SK-N-DZ (cell line): ENCODE measurements at places on chromosomes 11 and 22.

GRCh38 chr22:46260038-46260437 lies 3.1 kb downstream of the PKDREJ start:
- DNase-seq: no peak

GRCh38 chr11:58000699-58001098 lies 23.0 kb upstream of the OR9Q1 start:
- DNase-seq: no peak

DNA sequence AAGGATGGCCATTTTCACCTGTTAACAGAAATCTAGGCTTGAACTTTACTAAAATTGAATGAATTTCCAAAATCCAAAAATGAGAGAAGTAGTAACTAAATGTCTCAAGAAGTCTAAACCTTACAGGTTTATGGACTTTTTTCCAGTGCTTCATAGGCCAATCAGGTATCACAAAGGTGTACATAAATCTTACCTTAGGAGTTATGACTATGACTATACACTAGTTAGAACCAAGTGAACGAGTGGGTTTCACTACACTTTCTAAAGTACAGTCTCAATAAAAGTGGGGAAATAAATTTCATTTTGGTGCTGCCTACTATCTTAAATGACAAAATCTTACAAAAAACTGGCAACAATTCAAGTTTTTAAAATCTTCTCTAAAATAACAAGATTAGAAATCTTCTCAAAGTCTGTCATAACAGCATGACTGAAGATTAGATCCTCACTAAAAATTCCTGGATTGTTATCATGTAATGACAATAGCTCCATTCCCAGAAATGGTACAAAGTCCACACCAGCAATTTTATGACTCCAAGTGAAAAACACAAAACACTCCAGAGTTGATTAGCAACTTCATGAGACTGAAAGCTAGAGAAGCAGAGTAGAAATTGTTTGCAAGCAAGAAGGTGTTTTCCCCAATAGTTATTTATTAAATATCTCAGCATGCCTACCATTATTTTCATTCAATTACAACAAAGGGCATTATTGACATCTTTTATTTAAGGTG lies 20.9 kb downstream of the SOX6 start:
- DNase-seq: no peak

DNA sequence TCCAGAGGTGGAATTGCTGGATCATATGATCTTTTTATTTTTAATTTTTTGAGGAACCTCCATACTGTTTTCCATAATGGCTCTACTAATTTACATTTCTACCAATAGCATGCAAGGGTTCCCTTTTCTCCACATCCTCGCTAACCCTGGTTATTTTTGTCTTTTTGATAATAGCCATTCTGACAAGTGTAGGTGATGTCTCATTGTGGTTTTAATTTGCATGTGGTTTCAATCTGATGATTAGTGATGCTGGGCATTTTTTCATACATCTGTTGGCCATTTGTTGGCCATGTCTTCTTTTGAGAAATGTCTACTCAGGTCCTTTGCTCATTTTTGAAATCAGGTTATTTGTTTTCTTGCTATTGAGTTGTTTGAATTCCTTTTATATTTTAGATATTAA lies 15.4 kb upstream of the OR4D5 start:
- DNase-seq: no peak

DNA sequence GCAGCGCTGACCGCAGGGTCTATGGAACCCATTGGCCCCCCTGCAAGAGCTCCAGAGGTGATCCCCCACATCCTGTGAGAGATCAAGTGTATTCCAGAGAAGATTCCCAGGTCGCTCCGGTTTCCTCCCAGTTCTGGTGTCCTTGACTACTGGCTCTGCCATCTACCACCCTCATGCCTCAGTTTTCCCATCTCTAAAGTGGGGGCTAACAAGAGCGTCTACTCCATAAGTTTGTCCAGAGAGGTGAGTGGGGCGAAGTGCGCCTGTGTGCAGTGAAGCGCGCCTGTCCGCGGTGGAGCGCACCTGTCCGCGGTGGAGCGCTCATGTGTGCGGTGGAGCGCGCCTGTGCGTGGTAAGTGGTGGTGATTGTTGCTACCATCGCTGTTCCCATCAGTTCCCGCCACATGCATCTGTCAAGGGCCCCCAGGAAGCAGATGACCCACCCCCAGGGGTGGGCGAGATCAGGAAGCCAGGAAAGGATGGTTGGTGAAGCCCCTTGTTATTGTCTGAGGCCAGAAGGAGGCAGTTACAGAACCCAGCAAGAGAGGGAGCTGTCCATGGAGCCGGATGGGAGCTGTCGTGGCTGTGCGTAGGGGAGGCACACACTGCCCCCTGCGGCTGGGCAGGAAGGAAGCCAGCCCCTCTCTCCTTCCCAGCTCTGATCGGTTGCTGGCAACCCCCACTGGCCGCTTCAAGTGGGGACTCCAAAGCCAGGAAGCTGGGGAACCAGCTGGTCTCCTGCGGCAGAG lies 73.2 kb upstream of the FGF3 start:
- no peak for DNase-seq

DNA sequence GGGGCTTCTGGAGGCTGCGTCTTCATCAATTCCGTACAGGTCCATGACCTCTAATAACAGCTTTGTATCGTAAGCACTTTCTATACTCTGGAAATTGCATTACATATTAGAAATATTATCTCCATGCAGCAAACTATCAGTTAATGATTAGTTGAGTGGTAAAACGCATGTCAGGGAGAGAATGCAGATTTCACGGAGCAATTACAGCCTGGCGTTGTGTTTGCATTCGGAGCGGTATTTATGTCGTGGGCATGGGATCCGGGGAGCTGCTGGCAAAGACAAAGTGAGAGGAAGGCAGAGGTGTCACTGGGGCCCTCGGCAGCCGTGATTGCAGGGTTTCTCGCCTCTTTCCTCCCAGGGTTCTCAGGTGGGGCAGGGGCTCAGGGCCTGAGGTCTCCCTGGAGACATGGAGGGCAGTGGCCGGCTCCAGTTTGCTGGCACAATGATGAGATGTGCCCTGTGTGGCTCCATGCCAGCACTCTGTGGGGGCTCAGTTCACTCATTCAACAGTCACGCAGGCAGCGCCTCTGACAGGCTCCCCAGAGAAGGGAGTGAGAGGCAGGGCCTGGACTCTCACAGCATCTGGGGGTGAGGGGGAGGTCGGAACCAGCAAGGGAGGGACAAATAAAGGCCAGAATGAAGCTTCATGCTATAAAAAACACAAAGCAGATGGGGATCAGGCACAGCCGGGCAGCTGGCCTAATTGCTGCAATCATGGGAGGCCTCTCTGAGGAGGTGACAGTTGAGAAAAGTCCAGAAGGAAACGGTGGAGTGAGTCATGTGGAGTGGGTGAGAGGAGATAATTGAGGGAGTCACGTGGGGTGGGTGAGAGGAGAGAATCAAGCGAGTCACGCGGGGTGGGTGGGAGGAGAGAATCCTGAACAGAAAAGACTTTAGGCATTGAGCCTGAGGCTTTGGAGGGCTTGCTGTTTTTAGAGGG lies 1002.7 kb downstream of the BRD1 start:
- DNase-seq: no peak

DNA sequence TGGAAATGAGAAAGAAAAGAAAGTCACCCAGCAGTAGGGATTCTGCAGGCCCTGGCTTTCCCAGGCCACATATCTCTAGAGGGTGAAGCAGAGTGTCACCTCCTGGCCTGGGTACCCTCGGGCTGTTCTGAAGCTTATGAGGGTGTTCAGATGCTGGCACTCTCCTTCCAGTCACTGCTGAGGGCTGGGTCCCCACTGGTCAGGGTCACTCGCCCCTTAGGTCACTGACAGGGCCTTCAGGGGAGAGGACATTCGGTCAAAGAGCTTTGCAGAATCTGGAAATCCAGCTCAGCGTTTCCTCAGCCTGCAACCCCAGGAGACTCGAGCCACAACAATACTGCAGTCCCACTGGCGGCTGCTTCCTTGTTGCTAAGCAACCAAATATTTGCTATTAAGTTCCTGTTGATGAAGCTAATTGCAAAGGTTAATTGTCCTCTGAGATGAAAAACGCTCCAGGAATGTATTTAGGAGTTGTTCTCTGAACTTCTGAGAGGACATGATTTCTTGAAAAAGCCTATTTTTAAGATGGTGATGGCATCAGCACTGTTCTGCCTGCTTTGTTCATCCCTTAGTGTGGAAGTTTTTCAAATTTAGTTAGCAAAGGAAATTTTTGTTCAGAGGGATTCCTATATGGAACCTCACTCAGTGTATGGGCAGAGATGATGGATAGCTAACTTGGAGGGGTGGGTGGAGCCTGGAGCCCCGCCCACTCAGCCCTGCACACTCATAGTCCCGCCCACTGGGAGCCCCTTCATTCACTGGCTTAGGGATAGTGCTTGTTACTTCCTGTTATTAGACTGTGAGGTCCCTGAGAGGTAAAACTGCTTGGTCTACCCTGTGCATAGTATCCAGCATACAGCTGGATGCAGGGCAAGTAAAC lies 109.2 kb downstream of the CSNK2A3 start:
- no peak for DNase-seq

DNA sequence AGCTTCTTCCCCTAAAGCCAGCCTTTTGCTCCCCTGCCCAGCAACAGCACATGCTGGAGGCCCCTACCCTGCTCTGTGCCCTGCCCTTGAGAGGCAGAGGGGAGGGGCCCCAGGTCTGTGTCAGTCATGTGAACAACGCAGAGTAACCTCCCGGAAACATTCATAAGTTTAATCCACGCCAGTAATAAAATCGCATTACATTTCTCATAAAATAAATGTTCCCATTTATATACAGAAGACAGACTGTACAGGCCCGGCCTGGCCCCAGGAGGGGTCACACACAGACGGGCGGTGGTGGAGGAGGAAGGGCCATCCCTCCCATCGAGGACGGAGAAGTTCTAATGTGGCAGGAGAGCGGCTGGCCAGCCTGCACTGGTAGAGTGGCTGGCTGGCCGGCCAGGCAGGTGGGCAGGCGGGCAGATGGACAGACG lies 39.5 kb downstream of the LMO1 start:
- no peak for DNase-seq

DNA sequence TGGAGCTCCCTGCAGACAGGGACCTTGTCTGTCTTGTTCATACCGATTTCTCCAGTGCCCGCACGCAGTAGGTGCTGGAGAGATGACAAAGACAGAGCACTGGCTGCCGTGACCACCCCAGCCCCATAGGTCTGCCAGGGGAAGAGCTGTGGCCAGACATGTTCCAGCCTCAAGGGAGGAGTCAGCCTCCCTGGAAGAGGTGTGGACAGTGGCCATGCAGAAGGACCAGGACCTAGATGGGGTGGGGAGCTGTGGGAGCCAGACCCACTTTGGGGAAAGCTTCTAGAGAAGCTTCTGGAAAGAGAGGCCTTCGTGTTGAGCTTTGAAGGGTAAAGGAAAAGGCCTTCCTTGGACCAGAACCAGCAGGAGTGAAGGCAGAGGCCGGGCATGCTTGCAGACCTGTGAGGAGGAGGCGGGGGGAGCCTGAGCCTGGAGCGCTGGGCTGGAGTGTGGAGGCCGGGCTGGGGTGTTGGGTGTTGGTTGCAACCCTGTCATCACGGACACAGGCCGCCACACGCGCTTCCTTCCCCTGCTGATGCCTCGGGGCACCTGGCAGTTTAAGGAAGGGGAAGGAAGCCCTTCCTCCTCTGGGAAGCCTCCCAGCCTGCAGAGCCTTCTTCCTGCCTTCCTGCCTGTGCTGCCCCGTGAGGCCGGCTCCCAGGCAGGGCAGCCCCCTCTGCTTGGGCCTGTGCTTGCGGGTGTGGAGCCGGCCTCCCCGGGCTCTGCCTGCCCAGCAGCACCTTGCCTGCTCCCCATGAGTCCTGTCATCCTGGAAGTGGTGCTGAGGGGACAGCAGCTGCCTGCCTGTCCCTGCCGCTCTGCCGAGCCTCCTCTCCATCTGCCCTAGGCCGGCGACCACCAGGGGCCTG lies 12.3 kb downstream of the RELT start:
- no peak for DNase-seq

- DNase-seq: no peak
Observed at GRCh38 chr11:33773404-33773986, 825 bp downstream of the FBXO3 start.

- DNase-seq: no peak
Observed at GRCh38 chr22:20998411-20999336, 3.2 kb downstream of the THAP7 start.

DNA sequence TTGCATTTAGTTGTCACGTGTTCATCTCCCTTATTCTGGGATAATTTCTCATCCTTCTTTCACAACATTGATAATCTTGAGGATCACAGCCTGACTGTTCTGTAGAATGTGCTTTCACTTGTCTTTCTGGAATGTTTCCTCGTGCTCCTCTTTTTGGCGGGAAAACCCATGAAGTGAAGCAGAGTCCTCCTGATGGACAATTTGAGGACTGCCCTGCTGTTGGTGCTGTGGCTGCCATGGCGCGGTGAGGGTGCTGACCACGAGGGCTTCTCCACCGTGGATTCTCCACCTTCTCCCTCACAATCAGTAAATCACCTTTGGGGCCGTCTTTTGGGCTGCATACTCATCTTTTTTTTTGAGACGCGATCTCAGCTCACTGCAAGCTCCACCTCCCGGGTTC lies 946.9 kb downstream of the BRD1 start:
- DNase-seq: no peak

DNA sequence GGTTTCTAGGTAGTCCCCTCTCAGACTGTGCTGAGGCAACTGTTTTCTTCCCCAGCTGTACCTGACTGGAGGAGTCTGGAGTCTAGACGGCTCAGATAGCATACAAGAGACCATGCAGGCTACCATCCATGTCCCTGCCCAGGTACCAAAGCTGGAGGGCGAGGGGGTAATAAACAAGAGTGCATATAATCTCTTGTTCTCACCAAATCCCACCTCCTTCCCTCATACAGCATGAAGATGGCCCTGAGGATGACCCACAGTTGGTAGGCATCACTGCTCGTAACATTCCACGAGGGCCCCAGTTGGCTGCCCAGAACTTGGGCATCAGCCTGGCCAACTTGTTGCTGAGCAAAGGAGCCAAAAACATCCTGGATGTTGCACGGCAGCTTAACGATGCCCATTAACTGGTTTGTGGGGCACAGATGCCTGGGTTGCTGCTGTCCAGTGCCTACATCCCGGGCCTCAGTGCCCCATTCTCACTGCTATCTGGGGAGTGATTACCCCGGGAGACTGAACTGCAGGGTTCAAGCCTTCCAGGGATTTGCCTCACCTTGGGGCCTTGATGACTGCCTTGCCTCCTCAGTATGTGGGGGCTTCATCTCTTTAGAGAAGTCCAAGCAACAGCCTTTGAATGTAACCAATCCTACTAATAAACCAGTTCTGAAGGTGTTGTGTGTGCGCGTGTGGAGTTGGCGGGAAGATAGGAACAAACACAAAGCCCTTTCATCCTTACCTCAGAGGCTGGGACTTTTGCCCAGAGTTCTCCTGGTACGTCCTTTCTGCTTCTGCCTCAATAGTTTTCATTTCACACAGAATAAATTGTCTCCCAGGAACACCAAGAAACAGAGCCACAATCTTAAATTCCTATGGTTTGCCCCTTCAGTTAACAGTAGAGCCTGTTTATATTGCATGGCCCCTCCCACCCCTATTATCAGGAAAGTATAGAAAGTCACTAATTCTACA lies 8.5 kb downstream of the HMBS start:
- DNase-seq: no peak

DNA sequence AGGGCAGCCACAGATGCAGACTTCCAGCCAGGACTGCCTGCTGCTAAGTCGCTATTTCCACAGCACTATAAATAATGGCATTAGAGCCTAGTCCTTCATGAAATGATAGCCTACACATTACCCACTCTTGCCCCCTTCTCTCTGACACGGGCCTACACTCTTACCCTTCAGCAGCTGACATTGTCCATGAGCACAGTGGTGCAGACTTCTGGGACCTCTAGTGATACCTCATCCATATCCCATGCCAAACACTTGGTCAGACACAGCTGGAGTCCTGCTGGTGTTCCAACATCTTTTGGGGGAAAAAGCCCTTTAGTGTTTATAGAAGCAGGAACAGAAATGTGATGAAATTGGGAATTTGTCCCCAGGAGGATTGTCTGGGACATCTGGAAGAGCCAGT lies 43.4 kb upstream of the RAB1B start:
- peak; percentile 54 for DNase-seq
